ENCODE measurements at places on chromosomes 1 and 21.

GRCh38 chr1:41955461-41956159 lies 36.9 kb upstream of the HIVEP3 start:
- DNase-seq = no peak

GRCh38 chr1:43565600-43566360 lies 35.1 kb downstream of the PTPRF start:
- no peak for DNase-seq

GRCh38 chr1:25688390-25689119 lies 72.0 kb downstream of the MAN1C1 start:
- no peak for DNase-seq

DNA sequence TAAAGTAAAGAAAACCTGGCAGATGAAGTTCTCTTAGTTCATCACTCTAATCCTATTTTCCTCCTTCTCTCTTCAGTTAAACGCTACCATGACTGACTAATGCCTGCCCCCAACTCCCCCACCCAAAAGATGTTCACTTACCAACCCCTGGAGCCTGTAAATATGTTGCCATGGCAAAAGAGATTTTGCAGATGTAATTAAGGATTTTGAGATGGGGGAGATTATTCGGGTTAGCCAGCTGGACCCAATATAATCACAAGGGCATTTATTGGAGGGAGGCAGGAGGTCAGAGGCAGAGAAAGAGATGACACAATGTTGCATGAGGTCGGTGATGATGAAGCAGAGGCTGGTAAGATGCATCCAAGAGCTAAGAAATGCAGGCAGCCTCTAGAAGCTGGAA lies 69.3 kb upstream of the PPP2R5A start:
- no peak for DNase-seq

DNA sequence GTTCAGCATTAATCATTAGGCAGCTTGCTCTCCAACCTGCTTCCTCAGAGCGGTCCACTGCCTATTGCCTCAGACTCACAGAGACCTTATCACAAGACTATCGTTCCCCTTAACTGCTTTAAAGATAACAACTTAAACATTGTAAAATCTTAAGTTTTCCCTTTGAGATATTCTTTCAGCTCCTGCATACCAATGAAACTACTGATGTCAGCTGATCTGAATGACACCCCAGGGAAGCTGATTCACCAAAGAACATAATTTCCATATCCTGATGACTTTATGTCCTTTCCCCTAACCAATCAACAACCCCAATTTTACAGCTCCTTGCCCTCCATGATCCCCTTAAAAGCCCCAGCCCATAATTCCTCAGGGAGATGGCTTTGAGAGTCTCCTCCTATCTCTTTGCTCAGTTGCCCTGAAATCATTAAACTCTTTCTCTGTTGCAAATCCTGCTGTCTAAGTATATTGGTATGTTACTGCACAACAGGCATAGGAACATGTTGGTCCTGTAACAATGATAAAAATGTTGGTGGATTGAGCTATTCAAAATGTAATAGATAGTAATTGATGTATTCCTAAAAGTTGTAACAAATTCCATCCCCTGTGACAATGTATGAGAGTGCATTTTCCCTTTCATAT lies 621.4 kb upstream of the RGS18 start:
- no peak for DNase-seq

GRCh38 chr1:33086384-33086850 lies 5.5 kb downstream of the AZIN2 start:
- DNase-seq = no peak

- no peak for DNase-seq
Measured at GRCh38 chr1:163191301-163191700, 11.4 kb downstream of the RGS5 start.

- no peak for DNase-seq
Measured at GRCh38 chr1:31703431-31704270, at the start of gene COL16A1. Gene COL16A1, minus strand, starts transcription at chr1:31704017. Its CDS starts 1,824 bp downstream, at chr1:31702193.

- DNase-seq = no peak
Measured at GRCh38 chr1:183993132-183993531, 44.4 kb downstream of the COLGALT2 start.

- no peak for DNase-seq
Measured at GRCh38 chr1:84702143-84702542, 11.9 kb upstream of the SSX2IP start.

GRCh38 chr1:40806731-40807695 lies 23.4 kb downstream of the KCNQ4 start:
- DNase-seq = no peak
